Right atrium auricular region (tissue), 2 donors: ENCODE measurements at places on chromosomes 3 and 15. TPM values are rescaled to one million over a fixed set of nuclear protein-coding genes. Genes with fewer than 3 reads are reported as not detected.

Gene KLHL40
- total RNA-seq, result 0.63 TPM

Gene CSTA
- 2.6 TPM for total RNA-seq

Gene GRK7
- not detected for total RNA-seq

Gene CYP8B1
- total RNA-seq, result not detected

Gene PDZRN3
- 66.8 TPM for total RNA-seq

Gene LTK
- total RNA-seq, result 0.98 TPM

Gene THAP10
- 3.1 TPM for total RNA-seq

Gene SHF
- 4.7 TPM for total RNA-seq

Gene POLQ
- 0.28 TPM for total RNA-seq

Gene TUSC7
- total RNA-seq, result not detected

DNA sequence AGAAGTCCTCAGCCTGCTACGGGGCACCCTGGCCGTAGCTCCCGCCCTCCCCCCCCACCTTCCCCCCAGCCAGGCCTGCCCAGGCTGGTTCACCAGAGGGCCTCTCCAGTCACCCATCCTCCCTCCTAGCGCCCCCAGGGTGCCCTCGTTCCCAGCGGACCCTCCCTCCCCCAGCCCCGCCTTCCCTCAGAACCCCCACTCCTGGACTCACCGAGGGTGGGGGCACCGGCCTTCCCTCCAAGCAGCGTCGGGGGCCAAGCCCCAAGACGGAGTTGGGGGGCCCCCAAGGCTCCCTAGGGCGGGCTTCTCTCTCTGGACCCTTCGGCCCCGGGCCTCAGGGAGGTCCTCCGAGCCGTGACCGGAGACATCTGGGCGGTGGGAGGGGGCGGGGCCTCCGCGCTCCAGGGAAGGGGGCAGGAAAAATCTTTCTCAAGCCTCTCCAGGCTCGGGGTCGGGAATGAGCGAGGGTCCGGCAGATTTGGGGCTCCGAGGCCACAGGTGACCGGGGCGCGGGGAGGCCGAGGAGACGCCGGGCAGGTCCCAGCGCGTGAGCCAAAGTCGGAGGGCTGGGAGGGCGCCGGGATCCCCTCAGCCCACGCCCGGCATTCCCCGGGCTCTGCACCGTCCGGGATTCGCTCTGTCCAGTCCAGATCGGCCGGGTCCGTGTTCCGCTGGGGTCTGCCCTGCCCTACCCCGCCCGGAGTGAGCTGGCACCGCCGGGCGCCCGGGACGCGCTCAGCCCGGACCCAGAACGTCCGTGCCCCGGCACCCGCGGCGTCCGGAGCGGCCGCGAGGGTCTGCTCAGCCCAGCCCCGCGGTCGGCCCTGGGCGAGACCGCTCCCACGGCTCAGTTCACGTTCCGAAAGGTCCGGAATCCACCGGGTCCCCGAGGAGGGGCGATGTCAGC, 999 bp downstream of the INSYN1 start:
- no peaks in the 10 kb centered on the region for H3K27me3 ChIP-seq
- H3K27ac ChIP-seq, result peak overlapping the region; percentile 64
- H3K4me3 ChIP-seq, result peak overlapping the region; percentile 51
- H3K36me3 ChIP-seq, result no peaks in the 10 kb centered on the region
- no peaks in the 10 kb centered on the region for H3K4me1 ChIP-seq

DNA sequence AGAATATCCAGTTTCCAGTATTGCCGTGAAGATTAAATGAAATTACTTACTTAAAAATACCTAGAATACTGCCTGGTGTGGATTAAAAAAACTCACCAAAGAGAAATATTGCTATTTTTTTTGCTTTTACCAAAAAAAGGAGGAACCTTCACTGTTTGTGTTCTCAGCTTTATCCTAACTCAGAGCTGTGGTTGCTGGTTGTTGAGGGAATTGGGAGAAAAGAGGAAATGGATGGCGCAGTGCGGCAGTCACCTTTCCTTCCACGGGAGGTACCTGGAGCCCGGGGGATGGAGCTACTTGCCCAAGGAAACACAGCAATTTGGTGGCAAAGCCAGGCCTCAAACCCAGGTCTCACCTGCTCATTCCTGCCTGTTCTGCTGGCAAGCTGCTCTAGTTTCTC, 270.3 kb downstream of the RPLP1 start:
- no peaks in the 10 kb centered on the region for H3K27me3 ChIP-seq
- no peak overlapping the region for H3K27ac ChIP-seq
- H3K4me3 ChIP-seq, result no peak overlapping the region
- H3K4me1 ChIP-seq, result peaks cover 6% of the 10 kb centered on the region
- no peaks in the 10 kb centered on the region for H3K36me3 ChIP-seq

DNA sequence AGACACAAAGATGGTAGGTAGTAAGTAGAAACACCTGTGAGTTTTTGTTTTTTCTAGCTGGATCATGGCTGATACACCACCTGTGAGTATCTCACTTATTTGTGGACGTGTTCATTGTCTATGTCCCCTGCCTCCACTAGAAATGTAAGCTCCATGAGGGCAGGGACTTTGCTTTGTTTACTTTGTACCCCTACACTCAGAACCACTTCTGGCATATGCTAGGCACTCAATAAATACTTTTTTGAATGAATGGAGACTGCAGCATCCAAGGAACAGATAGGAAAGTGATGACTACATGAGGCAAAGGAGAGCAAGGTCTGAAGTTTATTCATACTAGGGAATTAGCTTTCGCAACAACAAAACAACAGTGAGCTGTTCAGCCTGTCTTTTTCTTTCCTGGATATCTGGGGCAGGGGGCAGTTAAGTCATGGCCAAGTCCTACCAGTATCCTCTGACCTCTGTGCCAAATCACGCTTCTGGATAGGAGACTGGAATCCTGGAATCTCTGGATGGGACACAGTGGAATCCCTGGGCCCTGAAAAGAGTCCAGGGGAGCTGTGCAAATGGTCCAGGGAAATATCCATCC, 11.6 kb upstream of the EPB42 start:
- no peak overlapping the region for H3K4me3 ChIP-seq
- H3K27me3 ChIP-seq, result no peaks in the 10 kb centered on the region
- H3K36me3 ChIP-seq, result no peaks in the 10 kb centered on the region
- DNase-seq, result no peak
- no peak overlapping the region for H3K27ac ChIP-seq
- peaks cover 15% of the 10 kb centered on the region for H3K4me1 ChIP-seq

DNA sequence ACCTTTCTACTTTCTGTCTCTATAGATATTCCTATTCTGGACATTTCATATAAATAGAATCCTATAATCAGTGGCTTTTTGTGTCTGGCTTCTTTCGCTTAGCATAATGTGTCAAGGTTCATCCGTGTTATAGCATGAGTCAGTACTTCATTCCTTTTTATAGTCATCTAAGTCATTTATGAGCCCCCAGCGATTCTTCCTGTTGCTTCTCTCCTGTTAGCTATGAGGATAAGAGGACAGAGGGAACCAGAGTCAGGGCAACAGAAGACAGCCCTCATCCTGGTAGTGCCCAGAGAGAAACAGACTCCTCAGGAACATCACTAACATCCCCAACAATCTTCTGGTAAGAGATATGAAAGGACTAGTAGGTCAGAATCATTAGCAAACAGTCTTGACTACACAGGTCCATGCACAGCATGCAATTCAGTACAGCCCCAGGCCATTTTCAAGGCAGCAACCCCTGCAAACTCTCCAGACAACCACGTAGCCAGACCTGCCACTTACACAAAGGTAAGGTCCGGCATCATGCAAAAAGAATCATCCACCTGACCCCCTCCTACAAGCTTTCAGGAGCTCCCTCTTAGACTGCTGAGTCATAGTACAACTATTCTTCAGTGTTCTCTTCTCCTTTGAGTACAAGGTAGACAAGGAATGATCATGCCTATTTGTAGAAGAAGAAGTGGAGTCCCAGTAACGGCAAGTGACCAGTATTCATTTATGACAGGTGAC, 91.5 kb downstream of the MYLK start:
- H3K4me1 ChIP-seq, result no peaks in the 10 kb centered on the region
- H3K4me3 ChIP-seq, result no peak overlapping the region
- DNase-seq, result no peak
- no peaks in the 10 kb centered on the region for H3K27me3 ChIP-seq

DNA sequence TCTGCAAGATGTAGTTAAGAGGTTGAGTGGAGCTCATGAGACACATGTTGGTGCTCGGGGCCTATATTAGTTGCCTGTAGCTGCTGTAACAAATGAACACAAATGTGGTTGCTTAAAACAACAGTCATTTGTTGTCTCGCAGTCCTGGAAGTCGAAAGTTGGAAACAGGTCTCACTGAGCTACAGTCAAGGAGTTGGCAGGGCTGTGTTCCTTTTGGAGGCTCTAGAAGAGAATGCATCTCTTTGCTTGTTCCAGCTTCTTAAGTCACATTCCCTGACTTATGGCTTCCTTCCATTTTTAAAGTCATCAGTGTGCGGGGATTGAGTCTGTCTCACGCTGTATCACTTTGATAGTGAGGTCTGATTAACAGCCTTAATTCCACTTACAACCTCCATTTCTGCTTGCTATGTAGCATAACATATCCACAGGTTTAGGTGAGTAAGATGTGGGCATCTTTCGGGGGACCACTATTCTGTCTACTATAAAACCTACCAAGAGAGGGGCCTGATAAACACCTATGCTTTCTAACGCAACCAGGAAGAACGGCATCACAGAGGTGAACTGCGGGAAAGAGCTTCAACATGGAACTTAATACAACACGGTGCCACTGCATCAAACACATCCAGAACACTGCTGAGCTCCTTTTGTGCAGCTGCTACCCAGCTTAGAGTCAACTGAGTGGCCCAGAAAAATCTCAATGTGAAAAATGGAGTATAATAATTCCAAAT, 119.4 kb downstream of the ATP10A start:
- H3K27me3 ChIP-seq, result no peaks in the 10 kb centered on the region
- no peak for DNase-seq
- H3K27ac ChIP-seq, result peak overlapping the region; percentile 40

GRCh38 chr3:81308306-81308705, 453.1 kb downstream of the GBE1 start:
- H3K4me1 ChIP-seq, result no peaks in the 10 kb centered on the region
- no peak overlapping the region for H3K4me3 ChIP-seq
- H3K36me3 ChIP-seq, result no peaks in the 10 kb centered on the region
- no peak for DNase-seq

GRCh38 chr15:89301304-89302089, 33.1 kb downstream of the POLG start:
- H3K27me3 ChIP-seq, result no peaks in the 10 kb centered on the region
- no peak overlapping the region for H3K27ac ChIP-seq
- no peaks in the 10 kb centered on the region for H3K4me1 ChIP-seq
- no peaks in the 10 kb centered on the region for H3K36me3 ChIP-seq
- no peak for DNase-seq

DNA sequence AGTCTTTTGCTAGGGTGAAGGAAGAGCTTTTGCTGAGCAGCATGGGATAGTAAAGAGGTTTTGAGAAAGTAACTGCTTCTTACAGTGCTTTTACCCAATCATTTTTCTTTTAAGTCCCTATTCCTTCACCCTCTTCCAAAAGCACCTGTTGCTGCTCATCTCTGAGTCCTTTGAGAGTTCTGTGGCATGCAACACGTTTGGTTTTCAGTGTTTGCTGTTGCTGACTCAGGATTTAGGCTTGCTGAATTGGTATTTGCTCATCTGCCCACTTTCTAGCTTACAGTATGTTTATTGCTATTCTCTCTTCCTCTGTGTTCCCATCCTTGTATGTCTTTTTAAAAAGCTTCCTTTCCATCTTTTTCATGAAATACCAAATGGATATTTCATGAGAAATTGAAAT, 55.9 kb upstream of the THRB start:
- H3K27me3 ChIP-seq, result no peaks in the 10 kb centered on the region
- H3K4me1 ChIP-seq, result no peaks in the 10 kb centered on the region
- H3K27ac ChIP-seq, result no peak overlapping the region
- H3K36me3 ChIP-seq, result no peaks in the 10 kb centered on the region
- H3K4me3 ChIP-seq, result no peak overlapping the region

GRCh38 chr15:80977627-80978036, 12.0 kb downstream of the MESD start:
- no peak overlapping the region for H3K4me3 ChIP-seq
- H3K36me3 ChIP-seq, result peaks cover 40% of the 10 kb centered on the region
- no peak overlapping the region for H3K27ac ChIP-seq
- H3K4me1 ChIP-seq, result no peaks in the 10 kb centered on the region

DNA sequence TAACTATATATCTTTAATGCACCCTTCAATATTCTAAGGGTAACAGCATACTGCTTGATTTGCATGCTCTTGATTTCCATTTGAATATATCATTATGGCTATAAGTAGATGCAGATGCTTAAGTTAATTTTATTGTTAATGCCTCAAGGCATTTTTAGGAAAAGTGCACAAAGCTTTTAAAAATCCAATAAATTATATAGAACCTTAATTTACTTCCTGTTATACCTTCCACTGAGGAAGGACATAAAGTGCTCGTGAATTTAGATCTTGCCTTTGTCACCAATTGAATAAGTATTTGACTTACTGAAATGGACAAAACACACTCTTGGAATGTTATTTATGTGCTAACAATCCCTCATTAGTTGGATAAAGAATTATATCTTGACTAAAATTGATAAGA, 276.7 kb upstream of the CCDC54 start:
- no peak overlapping the region for H3K4me3 ChIP-seq
- no peaks in the 10 kb centered on the region for H3K36me3 ChIP-seq
- H3K4me1 ChIP-seq, result no peaks in the 10 kb centered on the region
- H3K27me3 ChIP-seq, result no peaks in the 10 kb centered on the region

- H3K27ac ChIP-seq, result no peak overlapping the region
- H3K4me1 ChIP-seq, result no peaks in the 10 kb centered on the region
- no peaks in the 10 kb centered on the region for H3K36me3 ChIP-seq
- H3K4me3 ChIP-seq, result no peak overlapping the region
- no peaks in the 10 kb centered on the region for H3K27me3 ChIP-seq
- DNase-seq, result no peak
Measured at GRCh38 chr3:150784747-150785125, 21.8 kb upstream of the SIAH2 start.

- peak overlapping the region; percentile 9 for H3K4me3 ChIP-seq
- H3K27me3 ChIP-seq, result no peaks in the 10 kb centered on the region
- no peak for DNase-seq
- no peaks in the 10 kb centered on the region for H3K36me3 ChIP-seq
Measured at GRCh38 chr3:191424881-191425280, 36.1 kb upstream of the PYDC2 start.

DNA sequence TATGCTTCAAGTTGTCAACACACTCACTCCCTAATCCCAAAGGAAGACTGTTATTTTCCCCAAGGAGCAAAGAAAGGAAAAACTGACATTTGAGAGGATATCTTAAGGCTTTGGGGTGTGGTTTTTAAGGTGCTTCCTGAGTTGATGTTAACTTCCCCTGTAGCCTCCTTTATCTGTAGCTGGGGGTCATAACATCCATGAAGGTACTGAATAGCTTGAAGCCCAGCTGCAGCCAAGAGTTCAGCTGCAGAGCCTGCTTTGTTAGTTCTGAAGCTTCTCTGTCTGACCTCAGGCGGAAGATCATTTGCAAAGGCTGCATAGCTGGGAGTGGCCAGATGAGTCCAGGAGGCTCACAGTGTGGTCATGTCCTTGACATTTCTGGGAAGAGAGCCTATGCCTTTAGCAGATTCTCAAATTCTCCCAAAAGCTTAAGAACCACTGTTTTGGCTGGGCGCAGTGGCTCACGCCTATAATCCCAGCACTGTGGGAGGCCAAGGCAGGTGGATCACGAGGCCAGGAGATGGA, 165.4 kb downstream of the SV2B start:
- H3K4me1 ChIP-seq, result peaks cover 26% of the 10 kb centered on the region
- DNase-seq, result no peak
- H3K27me3 ChIP-seq, result no peaks in the 10 kb centered on the region
- H3K36me3 ChIP-seq, result no peaks in the 10 kb centered on the region
- H3K4me3 ChIP-seq, result no peak overlapping the region
